Stimulated activated CD8-positive, alpha-beta memory T cell treated with anti-CD3 and anti-CD28 coated beads, Interleukin-7, amount 100 ng/mL, for 24 hours (primary cell): ENCODE measurements at places on chromosomes 5 and 9.

GRCh38 chr9:133939171-133939785, 52.8 kb downstream of the VAV2 start:
- no peak for DNase-seq

GRCh38 chr5:54243483-54244080, 66.8 kb downstream of the ARL15 start:
- no peak for DNase-seq

GRCh38 chr5:104951829-104952228, 1389.2 kb upstream of the NUDT12 start:
- no peak for DNase-seq

- no peak for DNase-seq
Measured at GRCh38 chr9:20507431-20507830, 114.9 kb downstream of the MLLT3 start.

- no peak for DNase-seq
Measured at GRCh38 chr9:30982301-30982700, 1402.1 kb upstream of the ACO1 start.

DNA sequence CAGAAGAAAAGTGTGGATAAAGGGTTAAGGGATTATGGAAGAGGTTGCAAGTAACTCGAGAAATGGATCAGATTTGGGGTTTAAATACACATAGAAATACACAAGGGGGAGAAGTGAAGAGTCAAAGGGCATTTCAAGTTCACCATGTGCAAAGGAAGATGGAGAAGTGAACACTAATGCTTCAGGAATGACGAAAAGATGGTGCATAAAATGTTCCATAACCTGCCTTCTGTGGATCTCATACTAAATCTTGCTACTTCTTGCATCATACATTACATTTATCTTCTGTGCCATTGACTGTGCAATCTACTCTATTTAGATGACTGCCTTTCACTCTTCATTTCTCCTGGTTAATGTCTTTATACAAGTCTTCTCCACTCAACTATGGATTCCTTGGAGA, 5.7 kb upstream of the SMC2 start:
- DNase-seq: no peak
